GM23248 (cell line): ENCODE measurements at places on chromosomes 5 and 9. TPM values are rescaled to one million over a fixed set of nuclear protein-coding genes. Genes with fewer than 3 reads are reported as not detected.

- DNase-seq, result no peak
- no peaks in the 10 kb centered on the region for H3K27me3 ChIP-seq
- no peak overlapping the region for H3K27ac ChIP-seq
- H3K36me3 ChIP-seq, result no peaks in the 10 kb centered on the region
- no peak overlapping the region for H3K4me3 ChIP-seq
Observed at GRCh38 chr9:86396412-86396811, 42.2 kb upstream of the TUT7 start.

GRCh38 chr9:92746567-92747458 lies 17.8 kb downstream of the BICD2 start:
- peaks cover 27% of the 10 kb centered on the region for H3K4me1 ChIP-seq
- peak overlapping the region; percentile 43 for H3K27ac ChIP-seq
- H3K4me3 ChIP-seq, result no peak overlapping the region
- DNase-seq, result peak; percentile 61
- no peaks in the 10 kb centered on the region for H3K27me3 ChIP-seq

GRCh38 chr5:5126444-5126843 lies 13.7 kb upstream of the ADAMTS16 start:
- peak; percentile 83 for DNase-seq
- H3K4me1 ChIP-seq, result 0 out of 2 replicates have a peak, but pooled peaks cover 3% of the 10 kb centered on the region
- H3K27ac ChIP-seq, result no peak overlapping the region
- H3K4me3 ChIP-seq, result no peak overlapping the region
- peaks cover 15% of the 10 kb centered on the region; the same call in 1 of the 2 replicates for H3K27me3 ChIP-seq
- H3K36me3 ChIP-seq, result no peaks in the 10 kb centered on the region

DNA sequence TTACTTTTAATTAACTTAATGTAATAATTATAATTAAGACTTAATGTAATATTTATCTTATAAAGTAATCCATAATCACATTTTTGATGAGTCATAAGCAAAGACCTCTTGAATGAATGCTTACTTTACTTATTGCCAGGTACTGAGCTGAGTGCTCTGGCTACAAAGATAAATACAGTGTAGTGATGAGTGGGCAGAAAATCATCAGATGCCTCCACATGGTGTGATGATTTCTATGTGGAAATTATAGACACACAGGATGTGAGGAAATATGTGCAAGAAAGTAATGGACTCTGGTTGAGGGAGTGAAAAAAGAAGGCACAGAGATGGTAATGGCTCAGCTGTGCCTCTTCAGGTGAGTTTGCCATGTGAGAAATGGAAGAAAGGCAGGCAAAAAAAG lies 422.6 kb upstream of the CD180 start:
- H3K4me1 ChIP-seq, result no peaks in the 10 kb centered on the region
- H3K27ac ChIP-seq, result no peak overlapping the region
- no peaks in the 10 kb centered on the region; the same call in 1 of the 2 replicates for H3K27me3 ChIP-seq
- no peak for DNase-seq
- no peak overlapping the region for H3K4me3 ChIP-seq

The SPINK5 gene
- not detected in 2 replicates for total RNA-seq

DNA sequence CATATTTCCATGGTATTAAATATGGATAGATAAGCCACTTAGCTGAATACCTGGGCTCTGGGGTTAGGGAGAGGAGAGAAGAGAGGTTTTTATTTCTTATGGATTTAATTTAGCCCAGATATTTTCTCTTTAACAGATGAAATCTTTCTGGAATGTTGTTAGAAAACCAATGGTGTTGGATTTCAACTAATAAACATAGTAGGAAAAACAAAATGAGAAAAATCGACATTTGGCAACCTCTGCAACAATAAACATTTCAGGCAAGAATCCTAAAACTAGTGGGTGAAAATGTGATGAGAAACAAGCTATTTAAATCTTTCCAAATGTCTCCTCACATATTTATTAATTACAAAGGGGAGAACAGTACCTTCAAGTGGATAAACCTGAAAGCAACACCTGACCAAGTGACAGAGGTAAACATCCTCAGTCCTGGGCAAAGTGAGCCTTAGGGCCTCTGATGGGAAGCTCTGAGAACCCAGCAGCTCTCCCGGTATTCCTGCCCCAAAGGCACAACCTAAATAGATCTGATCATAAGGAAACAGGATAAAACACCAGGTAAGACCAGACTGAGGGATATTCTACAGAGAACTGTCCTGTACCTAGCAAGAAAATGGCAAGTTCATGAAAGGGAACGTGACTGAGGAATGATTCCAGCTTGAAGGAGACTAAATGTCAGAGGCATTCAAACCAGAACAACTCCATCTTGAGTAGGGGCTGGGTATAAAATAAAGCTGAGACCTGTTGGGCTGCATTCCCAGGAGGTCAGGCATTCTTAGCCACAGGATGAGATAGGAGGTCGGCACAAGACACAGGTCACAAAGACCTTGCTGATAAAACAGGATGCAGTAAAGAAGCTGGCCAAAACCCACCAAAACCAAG lies 163.7 kb downstream of the ESM1 start:
- H3K36me3 ChIP-seq, result no peaks in the 10 kb centered on the region
- H3K27ac ChIP-seq, result no peak overlapping the region

The PCDHB7 gene
- total RNA-seq, result 0.65 and 0.89 TPM in 2 replicates

The LCN10 gene
- not detected in 2 replicates for total RNA-seq
